Kidney (tissue), 22 donors: ENCODE measurements at places on chromosomes 1 and 21. TPM values are rescaled to one million over a fixed set of nuclear protein-coding genes. Genes with fewer than 3 reads are reported as not detected.

GRCh38 chr1:42934541-42935312 lies 23.9 kb downstream of the SLC2A1 start:
- no peaks in the 10 kb centered on the region for H3K36me3 ChIP-seq
- no peak for DNase-seq
- H3K4me1 ChIP-seq, result peaks cover 31% of the 10 kb centered on the region

DNA sequence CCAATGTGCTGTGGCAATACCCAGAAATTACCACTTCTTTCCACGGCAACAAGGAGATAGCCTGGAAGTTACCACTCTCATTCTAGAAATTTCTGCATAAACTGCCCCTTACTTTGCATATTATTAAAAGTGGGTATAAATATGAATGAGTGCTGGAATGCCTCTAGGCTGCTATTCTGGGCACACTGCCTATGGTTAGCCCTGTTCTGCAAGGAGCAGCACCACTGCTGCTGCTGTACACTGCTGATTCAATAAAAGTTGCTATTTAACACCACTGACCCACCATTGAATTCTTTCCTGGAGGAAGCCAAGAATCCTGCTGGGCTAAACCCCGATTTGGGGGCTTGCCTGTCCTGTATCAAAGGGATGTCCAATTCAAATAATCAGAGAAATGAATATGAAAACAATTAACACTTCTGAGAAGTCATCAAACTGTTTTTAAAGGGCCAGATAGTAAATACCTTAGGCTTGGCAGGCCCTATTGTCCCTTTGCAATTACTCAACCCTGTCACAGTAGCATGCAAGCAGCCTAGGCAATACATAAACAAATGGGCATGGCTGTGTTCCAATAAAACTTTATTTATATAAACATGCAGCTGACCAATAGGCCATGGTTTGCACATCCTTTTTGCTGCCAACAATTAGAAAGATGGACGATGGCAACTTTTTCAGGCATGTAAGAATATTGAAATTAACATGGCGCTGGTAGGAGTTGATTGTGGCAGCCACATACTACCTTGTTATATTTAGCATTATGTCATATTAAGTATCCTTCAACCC lies 369.4 kb upstream of the B3GALT2 start:
- no peak overlapping the region for H3K4me3 ChIP-seq
- no peak overlapping the region for H3K27ac ChIP-seq
- no peaks in the 10 kb centered on the region for H3K36me3 ChIP-seq
- no peaks in the 10 kb centered on the region for H3K27me3 ChIP-seq

Gene MIGA1
- total RNA-seq, result 25.5 TPM

Gene SPRR2A
- 0.60 TPM for total RNA-seq

GRCh38 chr1:118257946-118258345 lies 72.9 kb upstream of the SPAG17 start:
- H3K27ac ChIP-seq, result no peak overlapping the region
- no peaks in the 10 kb centered on the region for H3K36me3 ChIP-seq
- H3K4me3 ChIP-seq, result no peak overlapping the region
- no peak for DNase-seq
- no peaks in the 10 kb centered on the region for H3K4me1 ChIP-seq
- no peaks in the 10 kb centered on the region for H3K27me3 ChIP-seq

Gene PPM1J
- total RNA-seq, result 2.0 TPM

Gene DMBX1
- not detected for total RNA-seq

Gene OR2G6
- 0.06 TPM for total RNA-seq

Gene KISS1
- total RNA-seq, result 0.50 TPM
